ENCODE measurements at places on chromosomes 3 and 15. TPM values are rescaled to one million over a fixed set of nuclear protein-coding genes. Genes with fewer than 3 reads are reported as not detected.

Gene ROBO2
- 4.9 TPM for total RNA-seq

Gene PIGBOS1
- 5.6 TPM for total RNA-seq

Gene TEX55
- not detected for total RNA-seq

Gene BCL2A1
- not detected for total RNA-seq

Gene MNS1
- 0.47 TPM for total RNA-seq

Gene ETV5
- total RNA-seq: 24.7 TPM

Gene PIGZ
- 2.0 TPM for total RNA-seq

Gene PLXNB1
- total RNA-seq: 44.0 TPM

Gene LHFPL4
- total RNA-seq: not detected

Gene GOLGA8K
- 0.23 TPM for total RNA-seq

Gene CPNE4
- not detected for total RNA-seq

Gene KCNAB1
- total RNA-seq: 0.59 TPM

Gene NR2E3
- total RNA-seq: not detected

Gene FOXB1
- not detected for total RNA-seq

Gene LTK
- not detected for total RNA-seq

Gene TBC1D2B
- 40.8 TPM for total RNA-seq

Gene FGF12
- not detected for total RNA-seq

Gene ANKUB1
- not detected for total RNA-seq

Gene ENTPD3
- not detected for total RNA-seq

Gene HDC
- total RNA-seq: not detected

Gene LYZL4
- 0.23 TPM for total RNA-seq

Gene C3orf20
- total RNA-seq: under 0.01 TPM
